CD8-positive, alpha-beta memory T cell (primary cell): ENCODE measurements at places on chromosomes 5 and 9. TPM values are rescaled to one million over a fixed set of nuclear protein-coding genes. Genes with fewer than 3 reads are reported as not detected.

DNA sequence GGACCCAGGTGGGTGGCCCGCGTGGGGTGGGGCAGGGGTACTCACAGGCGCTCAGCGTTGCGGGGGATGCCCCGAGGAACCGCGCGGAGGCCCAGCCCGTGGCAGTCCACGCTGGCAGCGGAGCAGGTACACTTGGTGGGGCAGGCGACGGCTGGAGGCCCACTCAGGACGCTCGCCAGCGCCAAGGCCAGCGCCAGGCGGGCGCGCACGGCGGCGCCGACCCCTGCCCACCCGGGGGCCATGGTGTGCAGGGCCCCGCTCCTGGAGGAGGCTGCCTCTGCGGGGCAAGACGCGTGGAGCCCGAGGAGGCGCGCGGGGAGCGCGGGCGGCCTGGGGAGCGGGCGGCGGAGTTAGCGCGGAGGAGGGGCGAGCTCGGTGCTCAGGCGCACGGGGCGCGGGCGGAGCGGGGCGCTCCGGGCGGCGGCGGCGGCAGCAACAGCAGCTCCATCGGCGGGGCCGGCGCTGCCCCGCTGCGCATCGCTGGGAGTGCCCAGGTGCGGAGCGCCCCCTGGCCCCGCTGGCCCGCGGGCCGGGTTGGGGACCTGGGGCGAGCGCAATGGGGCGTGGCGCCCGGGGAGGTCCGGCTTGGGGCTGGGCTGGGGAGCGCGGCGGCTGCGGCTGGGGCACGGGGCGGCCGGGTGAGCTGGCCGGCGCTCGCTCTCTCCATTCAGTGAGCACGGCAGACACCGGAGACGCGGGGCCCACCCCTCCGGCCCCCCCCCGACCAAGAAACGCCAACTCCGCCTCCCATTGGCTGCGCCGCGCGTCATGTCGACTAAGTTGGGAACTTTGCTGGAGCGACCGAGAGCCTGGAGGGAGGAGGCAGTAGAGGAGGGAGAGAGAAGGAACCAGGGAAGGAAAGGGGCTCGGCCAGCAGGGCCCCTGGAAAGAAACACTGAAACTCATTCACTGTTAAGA, at the start of gene SLIT3:
SLIT3 (minus strand) TSS at position 672 of the 918 bp plus-strand sequence; CDS start at position 242, 430 bp downstream.
- DNase-seq: no peak

DNA sequence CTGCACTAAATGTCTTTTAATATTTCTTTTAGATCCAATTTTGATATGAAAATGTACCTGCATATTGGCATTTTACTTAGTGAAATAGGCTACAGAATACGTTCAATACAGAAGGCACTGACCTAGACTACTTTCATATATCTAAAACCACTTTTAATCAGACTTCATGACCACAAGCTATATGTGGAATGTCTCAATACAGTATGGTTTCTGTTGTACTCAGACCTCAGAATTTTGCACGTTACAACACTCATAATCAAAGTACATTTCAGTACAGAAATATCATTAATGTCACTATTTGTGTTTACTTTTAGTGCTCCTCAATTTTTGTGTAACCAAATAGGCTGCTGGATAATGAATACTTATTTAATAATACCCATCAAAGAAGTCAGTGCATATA, 74.8 kb downstream of the MEF2C start:
- no peak for DNase-seq

DNA sequence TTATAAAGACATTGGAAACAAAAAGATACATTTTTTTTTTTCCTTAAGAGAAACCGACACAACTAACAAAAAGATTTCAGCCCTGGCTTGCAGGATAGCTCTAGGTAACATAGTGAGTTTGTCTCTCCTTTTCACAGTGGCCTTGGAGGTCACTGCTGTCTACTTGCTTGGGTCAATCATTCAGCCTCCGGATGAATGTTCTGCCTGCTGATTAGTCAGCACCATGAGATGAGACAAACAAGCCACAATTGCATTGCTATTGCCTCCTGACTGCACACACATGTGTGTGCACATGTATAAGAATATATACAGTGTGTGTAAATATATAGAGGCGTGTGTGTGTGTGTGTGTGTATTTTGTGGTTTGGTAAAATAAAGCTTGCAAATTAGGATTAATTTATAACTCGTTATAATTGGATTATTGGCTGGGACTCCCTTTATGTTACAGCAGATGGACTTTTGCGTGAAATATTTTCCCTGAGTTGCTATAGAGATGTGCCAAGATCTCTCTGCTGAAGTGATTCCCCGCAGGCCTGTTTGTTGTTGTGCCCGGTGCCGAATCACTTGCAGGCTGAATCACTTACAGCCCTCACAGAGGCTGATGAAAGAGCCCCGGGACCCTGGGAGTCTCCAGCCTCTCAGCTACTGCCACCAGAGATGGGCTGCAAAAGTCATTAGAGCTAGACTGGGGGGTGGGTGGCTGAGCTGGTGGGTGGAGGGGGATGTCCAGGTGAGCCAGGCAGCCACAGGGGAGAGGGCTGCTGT, 161.2 kb downstream of the FGF18 start:
- DNase-seq: no peak

The TSSK1B gene
- not detected for total RNA-seq

DNA sequence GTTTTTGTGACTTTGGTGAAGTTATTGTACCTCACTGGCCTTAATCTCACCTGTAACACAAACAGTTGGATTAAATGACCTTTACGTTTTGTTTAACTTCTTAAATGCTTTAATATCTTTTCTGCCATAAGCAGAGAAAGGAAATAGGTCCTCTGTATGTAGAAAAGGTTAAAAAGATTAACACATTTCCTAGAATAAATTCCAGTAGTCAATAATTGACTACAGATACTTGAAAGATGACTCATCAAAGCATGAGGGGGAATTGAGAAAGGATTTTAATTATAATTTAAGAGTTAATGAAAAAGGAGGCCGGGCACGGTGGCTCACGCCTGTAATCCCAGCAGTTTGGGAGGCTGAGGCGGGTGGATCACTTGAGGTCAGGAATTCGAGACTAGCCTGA, 35.8 kb upstream of the CMYA5 start:
- no peak for DNase-seq

DNA sequence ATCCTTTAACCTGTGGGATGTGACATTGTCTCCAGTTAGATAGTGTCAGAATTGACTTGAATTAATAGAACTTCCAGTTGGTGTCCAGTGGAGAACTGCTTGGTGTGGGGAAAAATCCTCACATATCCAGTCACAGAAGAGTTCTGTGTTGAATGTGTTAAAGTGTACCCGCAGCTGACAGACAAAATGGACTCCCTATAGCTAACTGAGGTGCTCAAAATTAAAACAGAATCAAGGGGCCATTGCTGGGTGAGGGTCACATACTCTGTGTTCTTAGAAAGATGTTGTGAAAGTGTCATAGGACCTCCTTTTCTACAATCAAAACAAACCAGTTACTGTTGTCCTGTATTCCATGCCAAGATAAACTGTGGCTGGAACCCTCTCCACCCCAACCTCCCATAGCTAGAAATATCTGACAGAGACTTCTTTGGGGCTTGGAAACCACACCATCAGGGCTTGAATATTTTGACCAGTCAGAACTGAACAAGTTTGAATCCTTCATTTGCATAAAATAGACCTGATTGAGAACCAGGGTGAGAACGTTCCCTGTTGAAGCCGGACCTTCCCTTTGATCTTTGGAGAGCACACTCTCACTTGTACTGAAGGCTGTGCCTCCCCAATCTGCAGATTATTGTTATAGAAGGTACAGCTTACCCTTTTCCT, 164.0 kb upstream of the ZNF608 start:
- DNase-seq: no peak

- DNase-seq: no peak
These were observed 130.3 kb downstream of the NSG2 start for GRCh38 chr5:174175716-174176268.

DNA sequence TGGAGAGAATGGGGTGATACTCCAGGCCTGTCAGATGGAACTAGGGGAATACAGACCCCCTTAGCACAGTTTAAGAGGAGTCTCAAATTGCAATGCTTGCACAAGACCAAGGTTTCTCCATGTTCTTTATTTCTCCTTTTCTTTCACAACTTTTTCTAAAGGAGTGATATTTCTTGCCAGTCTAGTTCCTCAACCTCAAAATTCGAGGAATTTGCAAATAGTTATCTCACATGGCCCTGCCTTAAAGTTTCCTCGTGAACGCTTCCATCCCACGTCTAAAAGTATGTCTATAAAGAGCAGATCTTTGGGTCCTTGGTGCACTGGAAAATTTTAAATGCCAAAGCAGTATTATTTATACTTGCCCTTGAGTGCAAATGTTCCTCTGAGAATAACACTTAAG, 373.8 kb upstream of the KLF4 start:
- DNase-seq: no peak

DNA sequence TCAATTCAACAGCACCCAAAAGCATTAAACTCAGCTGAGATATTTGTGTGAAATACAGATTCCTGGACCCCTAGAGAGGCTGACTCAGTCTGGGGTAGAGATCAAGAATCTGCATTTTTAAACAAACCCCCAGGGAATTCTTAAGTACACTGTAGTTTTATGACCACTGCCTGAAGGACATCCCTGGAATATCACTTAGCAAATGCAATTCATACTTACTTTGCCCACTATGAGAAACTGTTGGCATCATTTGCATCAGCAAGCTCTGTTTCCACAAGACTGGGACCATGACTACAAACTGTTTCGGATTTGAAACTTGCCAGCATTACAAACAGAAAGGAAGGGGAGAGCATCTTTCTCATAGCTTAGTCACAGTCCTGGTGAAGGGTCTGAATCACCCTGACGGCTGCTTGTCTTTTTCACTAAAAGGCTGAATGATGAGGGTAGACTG, 63.7 kb downstream of the MLLT3 start:
- no peak for DNase-seq

- DNase-seq: no peak
These were observed 89.5 kb upstream of the STK32A start for GRCh38 chr5:147145328-147145727.

The ANKRD34B gene
- total RNA-seq: not detected

DNA sequence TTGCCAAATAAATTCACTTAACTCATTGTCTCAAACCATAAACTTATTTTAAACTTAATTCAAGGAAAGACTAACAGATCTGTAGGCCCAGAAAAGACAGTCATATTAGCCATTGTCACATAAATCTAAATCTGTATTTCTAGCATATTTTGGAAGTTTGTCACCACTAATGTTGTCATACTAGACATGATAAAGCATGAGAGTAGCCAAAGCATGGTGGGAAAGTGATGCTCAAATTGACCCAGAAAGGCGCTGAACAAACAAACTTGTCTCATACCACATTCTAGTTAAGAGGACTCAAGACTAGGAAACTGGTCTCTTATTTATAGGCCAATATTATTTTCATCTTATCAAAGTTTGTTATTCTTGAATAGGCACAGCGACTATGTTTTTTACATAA, 99.4 kb downstream of the VCAN start:
- no peak for DNase-seq

The FAM13B gene
- total RNA-seq: 28.9 TPM

DNA sequence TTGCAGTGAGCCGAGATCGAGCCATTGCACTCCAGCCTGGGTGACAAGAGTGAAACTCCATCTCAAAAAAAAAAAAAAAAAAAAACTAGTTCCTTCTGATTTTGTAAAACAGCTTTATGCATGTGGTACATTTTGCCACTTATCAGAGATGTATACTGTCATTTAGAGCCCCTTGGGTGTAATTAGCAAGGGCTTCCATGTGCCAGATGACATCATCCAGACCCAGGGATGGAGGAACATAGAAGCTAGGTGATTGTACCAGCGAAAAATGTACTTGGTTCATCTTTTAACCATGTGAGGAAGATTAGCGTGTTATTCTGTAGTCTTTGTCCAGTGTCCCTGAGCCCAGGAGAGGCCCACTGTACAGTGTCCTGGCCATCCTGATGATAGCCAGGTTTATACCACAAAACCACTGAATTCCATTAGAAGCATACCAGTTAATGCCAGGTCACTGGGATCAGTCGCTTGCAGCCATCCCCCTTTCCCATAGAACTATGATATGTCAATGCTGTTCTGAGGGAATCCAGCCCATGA, 239.3 kb upstream of the SGCD start:
- no peak for DNase-seq

GRCh38 chr5:11985993-11986392, 81.7 kb upstream of the CTNND2 start:
- DNase-seq: no peak

- DNase-seq: no peak
These were observed 127.0 kb downstream of the NNT start for GRCh38 chr5:43729846-43730478.

- no peak for DNase-seq
These were observed 1495.7 kb upstream of the WWC1 start for GRCh38 chr5:166795756-166796155.

GRCh38 chr5:77298146-77298545, 87.7 kb downstream of the PDE8B start:
- no peak for DNase-seq

The GPR150 gene
- 0.26 TPM for total RNA-seq

GRCh38 chr5:15500325-15501001, 483 bp downstream of the FBXL7 start:
- DNase-seq: no peak

The NNT gene
- 79.7 TPM for total RNA-seq

DNA sequence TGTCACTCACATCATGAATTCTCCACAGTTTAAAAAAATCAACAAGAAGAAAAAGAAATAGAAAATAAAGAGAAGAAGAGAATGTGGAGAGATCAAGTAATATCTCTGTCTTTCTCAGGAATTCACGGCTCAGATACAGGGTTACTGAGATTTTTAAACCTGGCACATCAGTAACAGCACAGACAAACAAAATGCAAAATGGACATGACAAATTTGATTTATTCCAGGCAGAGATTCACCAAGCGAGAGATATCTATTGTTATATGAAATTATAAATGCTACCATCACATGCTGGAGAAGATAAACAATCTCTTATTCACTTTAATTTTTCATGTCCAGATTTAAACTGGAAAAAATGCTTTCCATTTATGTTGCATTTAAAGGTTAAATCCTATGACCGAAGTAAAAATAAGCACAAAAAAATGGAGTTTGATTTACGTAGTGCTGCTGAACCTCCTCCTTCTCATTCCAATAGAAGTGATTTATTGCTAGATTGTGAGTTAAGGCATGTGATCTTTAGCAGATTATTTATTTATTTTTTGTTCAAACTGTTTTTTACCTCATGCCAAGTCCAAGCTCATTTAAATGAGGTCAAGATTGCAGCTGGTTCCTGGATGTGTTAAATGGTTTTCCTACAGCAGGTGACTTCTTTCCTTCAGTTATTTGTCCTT, 926.4 kb downstream of the MAT2B start:
- no peak for DNase-seq

- no peak for DNase-seq
These were observed 182.8 kb upstream of the TARS1 start for GRCh38 chr5:33257807-33258429.

The OR1L8 gene
- not detected for total RNA-seq

The SLC6A18 gene
- total RNA-seq: not detected

- DNase-seq: no peak
These were observed 133.2 kb downstream of the EDIL3 start for GRCh38 chr5:84251503-84251902.

DNA sequence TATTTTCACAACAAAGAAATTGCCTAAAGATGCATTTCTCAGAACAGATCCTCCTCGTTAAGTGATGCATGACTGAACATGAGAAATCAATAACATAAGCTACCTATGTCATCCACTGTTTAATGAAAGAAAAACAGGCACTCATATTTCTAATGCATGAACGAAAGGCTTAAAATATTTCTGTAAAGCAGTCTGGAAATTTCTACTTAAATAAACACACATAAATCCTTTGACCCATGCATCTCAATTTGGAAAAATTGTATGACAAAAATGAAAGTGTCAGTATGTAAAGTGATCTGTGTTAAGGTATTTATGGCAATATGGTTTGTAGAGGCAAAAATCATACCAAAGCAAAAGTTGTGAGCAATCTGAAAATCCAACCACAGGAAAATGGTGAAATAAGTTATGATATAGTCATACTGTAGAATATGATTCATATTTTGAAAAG, 399.2 kb upstream of the GRAMD2B start:
- no peak for DNase-seq
